HepG2 (cell line): ENCODE measurements at places on chromosomes 16 and 17. TPM values are rescaled to one million over a fixed set of nuclear protein-coding genes. Genes with fewer than 3 reads are reported as not detected.

BOLA2B gene
- total RNA-seq, result 295 and 354 TPM in 2 replicates

MEOX1 gene
- total RNA-seq, result not detected in 2 replicates

C17orf67 gene
- 0.62 and 0.86 TPM in 2 replicates for total RNA-seq

ITGA2B gene
- total RNA-seq, result 0.38 and 0.41 TPM in 2 replicates

AANAT gene
- not detected in 2 replicates for total RNA-seq

ARL5C gene
- not detected in 2 replicates for total RNA-seq

JPH3 gene
- not detected in 2 replicates for total RNA-seq

SLC47A2 gene
- 0.04 TPM in 1 of 2 replicates, not detected in the other for total RNA-seq

KCNH6 gene
- 0.08 and 0.18 TPM in 2 replicates for total RNA-seq

ABCC11 gene
- total RNA-seq, result 1.0 and 1.2 TPM in 2 replicates

DNA sequence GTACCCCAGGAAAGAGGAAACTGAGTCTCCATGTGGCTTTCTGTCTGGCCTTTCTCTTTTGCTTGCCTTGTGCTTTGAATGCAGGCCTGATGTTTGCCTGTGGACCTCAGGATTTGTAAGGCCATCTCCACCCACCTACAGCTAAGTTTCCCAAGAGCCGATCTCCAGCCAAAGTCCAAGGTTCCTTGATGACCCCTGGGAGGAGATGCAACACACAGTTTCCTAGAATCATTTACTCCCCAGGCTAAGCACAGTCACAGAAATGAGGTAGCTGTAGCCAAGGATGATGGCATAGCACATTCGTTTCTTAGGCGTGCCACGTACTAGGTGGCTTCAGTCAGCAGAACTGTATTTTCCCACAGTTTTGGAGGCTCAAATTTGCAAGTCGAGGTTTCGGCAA, 595.4 kb downstream of the MAF start:
- H3K36me3 ChIP-seq, result no peaks in the 10 kb centered on the region
- no peak overlapping the region for H3K4me3 ChIP-seq
- H3K27me3 ChIP-seq, result no peaks in the 10 kb centered on the region
- no peak for DNase-seq
- no peaks in the 10 kb centered on the region for H3K4me1 ChIP-seq
- no peak overlapping the region for H3K27ac ChIP-seq

DNA sequence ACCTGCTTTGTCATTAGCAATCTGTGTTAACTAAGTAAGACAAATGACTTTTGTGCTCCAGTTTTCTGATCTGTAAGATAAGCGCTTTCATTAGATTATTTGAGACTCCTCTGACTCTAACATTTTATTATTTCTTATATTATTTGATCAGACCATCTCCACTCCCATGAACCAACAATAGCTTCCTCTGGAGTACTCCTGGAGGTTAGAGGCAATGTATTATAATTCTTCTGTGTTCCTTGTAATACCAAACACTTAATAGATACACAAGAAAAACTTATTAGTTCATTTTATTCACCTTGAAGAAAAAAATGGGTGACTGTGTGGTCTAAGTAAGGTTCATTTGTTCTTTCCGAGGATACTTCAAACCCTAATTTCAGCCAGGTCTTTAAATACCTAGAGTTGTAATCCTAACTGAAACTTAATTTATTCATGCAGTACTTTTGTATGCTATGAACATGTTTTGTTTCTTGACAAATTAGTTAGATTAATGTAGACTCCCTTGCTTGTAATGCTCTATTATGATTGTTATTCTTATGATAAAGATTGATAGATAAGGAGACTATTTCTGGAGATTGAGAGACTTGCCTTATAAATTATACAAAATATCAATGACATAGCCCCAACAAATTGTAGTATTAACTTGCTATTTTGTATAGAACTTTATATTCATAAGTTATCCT, 53.9 kb downstream of the NQO1 start:
- H3K36me3 ChIP-seq, result peaks cover 12% of the 10 kb centered on the region
- DNase-seq, result no peak
- no peaks in the 10 kb centered on the region for H3K27me3 ChIP-seq
- peak overlapping the region; percentile 67 for H3K27ac ChIP-seq
- peaks cover 56% of the 10 kb centered on the region for H3K4me1 ChIP-seq

GRCh38 chr16:53372992-53373871, 61.0 kb upstream of the RBL2 start:
- H3K27me3 ChIP-seq, result peaks cover 5% of the 10 kb centered on the region; the same call in 1 of the 3 replicates
- no peaks in the 10 kb centered on the region for H3K36me3 ChIP-seq
- H3K4me3 ChIP-seq, result peak overlapping the region; percentile 38
- no peaks in the 10 kb centered on the region for H3K4me1 ChIP-seq
- H3K27ac ChIP-seq, result no peak overlapping the region

DNA sequence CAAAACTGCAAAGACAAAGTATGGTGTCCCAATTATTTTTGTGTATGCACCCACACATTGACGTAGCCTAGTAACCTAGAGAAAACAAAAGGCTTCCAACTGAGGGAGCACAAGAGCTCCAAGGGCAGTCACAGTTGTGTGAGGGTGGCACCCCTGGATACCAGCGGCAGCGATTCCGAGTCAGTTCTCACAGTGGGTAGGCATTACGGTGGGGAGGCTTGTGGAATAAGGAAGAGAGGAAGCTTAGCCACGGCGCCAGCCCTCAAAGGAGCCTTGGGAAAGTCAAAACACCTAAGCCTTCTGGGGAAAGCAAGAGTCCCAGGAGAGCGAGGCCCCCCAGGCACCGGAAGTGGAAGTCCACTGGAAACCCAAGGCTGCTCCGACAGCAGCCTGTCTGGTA, 31.0 kb upstream of the ADCY9 start:
- no peak overlapping the region for H3K4me3 ChIP-seq
- H3K27me3 ChIP-seq, result no peaks in the 10 kb centered on the region
- no peak for DNase-seq

DNA sequence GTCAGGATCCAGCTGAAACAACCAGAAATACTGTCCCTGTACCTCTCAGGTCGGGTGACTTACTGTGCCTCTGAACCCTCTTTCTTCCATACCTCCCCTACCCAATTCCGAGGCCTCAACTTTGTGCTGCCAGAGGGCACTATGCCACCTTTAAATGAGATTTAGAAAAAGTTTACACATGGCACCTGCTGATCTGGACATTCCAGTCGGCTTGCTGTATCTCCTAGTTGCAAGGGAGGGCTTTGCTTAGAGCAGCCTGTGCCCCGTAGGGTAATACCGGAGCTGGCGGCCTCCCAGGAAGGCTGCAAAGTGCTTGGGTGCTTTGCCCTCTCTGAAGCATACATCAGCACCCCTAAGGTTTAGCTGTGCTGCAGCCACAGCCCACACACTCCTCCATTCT, 306.0 kb upstream of the RBFOX1 start:
- DNase-seq, result no peak
- H3K4me3 ChIP-seq, result no peak overlapping the region
- H3K4me1 ChIP-seq, result no peaks in the 10 kb centered on the region

DNA sequence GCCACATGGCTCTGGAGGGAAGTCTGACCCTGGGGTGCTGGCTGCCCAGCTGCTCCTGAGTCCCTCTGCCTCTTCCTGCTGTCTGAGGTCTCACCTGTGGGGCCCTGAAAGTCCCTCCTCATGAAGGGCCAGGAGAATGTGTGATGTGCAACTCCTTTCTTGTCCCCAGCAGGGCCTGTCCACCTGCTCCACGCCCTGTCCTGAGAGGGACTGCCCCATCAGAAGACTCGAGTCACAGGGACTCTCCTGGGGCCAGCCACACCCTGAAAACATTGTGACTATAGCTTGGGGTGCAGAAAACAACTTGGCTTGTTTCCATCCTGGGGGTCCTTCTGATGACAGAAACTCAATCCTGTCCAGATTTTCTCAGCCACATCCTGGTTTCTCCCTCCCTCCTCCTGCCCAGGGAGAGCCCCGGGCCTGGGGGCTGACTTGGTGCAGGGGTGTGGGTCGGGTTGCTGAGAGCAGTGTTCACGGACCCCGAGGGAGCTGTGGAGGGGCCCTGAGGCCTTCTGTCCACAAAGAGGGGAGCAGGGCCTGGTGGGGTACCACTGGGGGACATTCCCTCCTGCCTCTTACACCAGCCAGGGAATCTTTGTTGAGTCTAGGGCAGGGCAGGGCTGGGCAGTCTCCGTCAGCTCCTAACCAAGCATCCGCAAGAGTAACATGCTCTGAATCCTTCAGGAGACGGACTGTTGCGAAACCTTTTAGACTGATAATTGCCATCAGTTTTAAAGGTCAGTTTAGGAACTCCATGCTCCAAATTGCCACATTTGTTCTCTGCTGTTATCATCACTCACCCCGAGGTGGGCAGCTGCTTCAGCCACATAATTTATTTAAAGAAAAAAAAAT, 45.9 kb downstream of the NT5M start:
- no peaks in the 10 kb centered on the region; the same call in none of the 2 replicates for H3K27me3 ChIP-seq
- peak; percentile 49 for DNase-seq
- H3K36me3 ChIP-seq, result no peaks in the 10 kb centered on the region
- H3K27ac ChIP-seq, result no peak overlapping the region
- H3K4me3 ChIP-seq, result no peak overlapping the region

DNA sequence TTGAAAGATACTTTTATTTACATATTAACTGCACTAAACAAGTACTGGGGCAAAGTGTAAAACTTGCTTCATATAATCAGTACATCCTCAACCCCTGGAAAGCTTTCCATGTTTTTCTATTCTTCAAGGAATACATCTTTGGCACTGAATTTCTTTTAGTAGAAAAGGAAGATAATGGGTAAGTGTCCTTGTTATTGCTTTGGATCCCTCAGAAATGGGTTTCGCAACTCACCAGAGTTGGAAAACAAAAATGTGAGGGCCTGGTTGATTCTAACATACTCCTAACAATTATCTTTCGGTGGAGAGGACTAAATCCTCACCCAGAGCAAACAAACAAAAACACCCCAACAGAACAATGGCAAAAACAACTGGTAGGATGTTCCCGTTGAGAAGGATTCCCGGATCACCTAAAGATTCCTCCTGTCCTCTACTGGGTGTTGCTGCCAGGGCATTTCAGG, 120.4 kb downstream of the PARN start:
- no peaks in the 10 kb centered on the region for H3K36me3 ChIP-seq
- H3K27me3 ChIP-seq, result no peaks in the 10 kb centered on the region
- no peak for DNase-seq
- H3K4me1 ChIP-seq, result peaks cover 58% of the 10 kb centered on the region

- no peak overlapping the region for H3K27ac ChIP-seq
- H3K4me1 ChIP-seq, result peaks cover 12% of the 10 kb centered on the region
- 0 out of 3 replicates have a peak, but pooled peaks cover 12% of the 10 kb centered on the region for H3K36me3 ChIP-seq
- no peak overlapping the region for H3K4me3 ChIP-seq
- H3K27me3 ChIP-seq, result no peaks in the 10 kb centered on the region
- DNase-seq, result peak; percentile 67
Observed at GRCh38 chr16:88468275-88469129, 15.4 kb downstream of the ZFPM1 start.

GRCh38 chr17:64024781-64025731, 4.6 kb upstream of the ICAM2 start:
- peaks cover 59% of the 10 kb centered on the region for H3K4me1 ChIP-seq
- no peaks in the 10 kb centered on the region for H3K36me3 ChIP-seq
- DNase-seq, result no peak
- no peaks in the 10 kb centered on the region for H3K27me3 ChIP-seq

DNA sequence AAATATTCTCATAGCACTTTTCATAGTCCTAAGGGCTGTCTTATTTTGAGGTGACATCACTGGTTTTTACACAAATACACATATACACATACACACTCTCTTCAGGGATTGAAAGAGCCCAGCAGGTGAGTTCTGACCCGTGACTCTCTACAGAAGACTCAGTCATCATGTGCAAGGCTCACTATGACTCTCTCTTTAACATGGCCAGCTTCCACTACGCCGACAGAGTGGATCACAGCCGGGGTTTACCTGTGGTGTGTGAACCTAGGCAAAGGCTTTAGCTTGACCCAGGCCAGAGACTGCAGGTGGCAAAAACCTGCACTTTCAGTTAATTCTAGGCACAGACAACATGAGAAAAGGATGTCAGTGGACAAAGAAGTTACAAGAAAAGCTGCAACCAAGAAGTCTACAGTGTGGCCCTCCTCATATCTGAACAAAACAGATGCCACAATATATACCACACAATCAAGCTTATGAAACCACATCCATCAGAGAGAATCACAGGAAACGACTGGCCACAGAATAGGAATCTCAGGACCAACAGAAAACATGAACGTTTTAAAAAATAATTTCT, 56.5 kb downstream of the CYTH1 start:
- H3K36me3 ChIP-seq, result no peaks in the 10 kb centered on the region
- no peak overlapping the region for H3K27ac ChIP-seq
- peaks cover 47% of the 10 kb centered on the region for H3K4me1 ChIP-seq
- no peak overlapping the region for H3K4me3 ChIP-seq
- DNase-seq, result no peak
- H3K27me3 ChIP-seq, result no peaks in the 10 kb centered on the region

DNA sequence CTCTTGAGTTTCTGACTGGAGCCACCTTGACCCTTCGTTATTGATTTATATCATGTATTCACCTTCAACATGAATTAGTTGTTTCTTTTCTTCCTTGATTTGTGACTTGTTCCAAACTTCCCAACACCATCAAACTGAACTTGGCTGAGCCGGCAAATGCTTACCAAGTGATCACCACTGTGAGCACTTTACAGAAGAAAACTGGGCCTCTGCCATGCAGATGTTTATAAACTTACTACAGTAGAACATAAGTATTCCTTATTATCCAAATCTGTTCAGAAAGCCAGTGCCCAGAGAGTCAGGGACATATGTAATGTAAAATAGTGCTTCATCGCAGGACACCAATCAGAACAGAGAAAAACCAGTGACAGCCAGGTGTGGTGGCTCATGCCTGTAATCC, 19.9 kb downstream of the CMTM4 start:
- H3K4me3 ChIP-seq, result no peak overlapping the region
- peaks cover 9% of the 10 kb centered on the region for H3K4me1 ChIP-seq
- DNase-seq, result no peak
- H3K36me3 ChIP-seq, result no peaks in the 10 kb centered on the region

DNA sequence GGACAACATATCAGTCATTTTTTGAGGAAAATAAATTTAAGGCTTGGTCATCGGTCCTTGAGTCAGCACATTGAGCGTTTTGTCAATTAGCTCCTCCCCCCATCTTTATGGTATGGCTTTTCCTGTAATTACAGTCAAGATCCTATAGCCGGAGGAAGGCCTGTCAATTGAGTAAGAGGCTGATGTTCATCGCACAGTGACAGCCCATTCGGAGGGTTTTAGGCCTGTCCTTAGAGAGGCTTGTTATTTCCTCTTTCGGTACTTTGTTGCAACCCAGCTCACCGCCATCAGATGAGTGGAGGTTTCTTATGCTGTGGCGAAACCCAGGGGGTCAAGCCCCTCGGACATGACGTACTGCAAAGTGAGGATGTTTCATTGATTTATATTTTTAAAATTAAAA, 395.2 kb downstream of the WWOX start:
- no peak for DNase-seq
- no peaks in the 10 kb centered on the region for H3K36me3 ChIP-seq

DNA sequence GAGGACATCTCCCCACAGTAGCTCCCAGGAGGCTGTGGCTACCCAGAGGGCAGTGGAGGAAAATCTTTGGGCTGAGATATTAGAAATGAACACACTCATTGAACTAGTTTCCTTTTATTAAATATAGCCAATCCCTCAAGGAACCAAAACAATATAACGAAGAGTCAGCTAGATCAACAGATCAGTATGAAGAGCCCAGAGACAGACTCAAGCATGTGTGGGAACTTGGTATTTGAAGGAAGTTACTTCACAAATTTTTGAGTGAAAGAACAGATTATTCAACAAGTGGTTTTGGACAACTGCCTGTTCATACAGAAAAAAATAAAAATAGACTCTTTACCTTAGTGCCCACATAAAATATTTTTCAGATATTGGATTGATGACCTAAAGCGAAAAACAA, 183.6 kb upstream of the PMFBP1 start:
- DNase-seq, result no peak
- H3K4me1 ChIP-seq, result no peaks in the 10 kb centered on the region
- no peaks in the 10 kb centered on the region for H3K36me3 ChIP-seq
- H3K27me3 ChIP-seq, result no peaks in the 10 kb centered on the region
- no peak overlapping the region for H3K4me3 ChIP-seq

GRCh38 chr16:86507173-86508027, 2.9 kb upstream of the FOXF1 start:
- peaks cover 29% of the 10 kb centered on the region for H3K27me3 ChIP-seq
- peaks cover 4% of the 10 kb centered on the region; the same call in 1 of the 2 replicates for H3K4me1 ChIP-seq
- no peaks in the 10 kb centered on the region for H3K36me3 ChIP-seq
